ENCODE measurements at places on chromosomes 6 and 20.

DNA sequence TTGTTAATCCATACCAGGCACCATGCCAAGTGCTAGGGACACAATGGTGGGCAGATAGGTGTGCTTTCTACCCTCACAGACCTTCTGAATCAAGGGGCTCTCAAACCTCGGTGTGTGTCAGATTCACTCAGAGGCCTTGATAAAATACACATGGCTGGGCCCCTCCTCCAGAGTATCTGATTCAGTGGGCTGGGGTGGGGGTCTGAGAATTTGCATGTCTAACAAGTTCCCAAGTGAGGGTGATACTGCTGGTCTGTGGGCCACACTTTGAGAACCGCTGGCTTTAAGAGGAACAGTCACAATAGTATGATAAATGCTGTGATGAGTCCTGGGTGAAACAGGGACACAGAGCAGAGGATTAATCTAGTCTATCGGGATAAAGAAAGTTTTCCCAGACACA is 35.8 kb upstream of the SIRT5 start:
- H3K27ac ChIP-seq = no peak overlapping the region
- no peaks in the 10 kb centered on the region for H3K27me3 ChIP-seq
- DNase-seq = no peak
- no peak overlapping the region for H3K4me3 ChIP-seq

DNA sequence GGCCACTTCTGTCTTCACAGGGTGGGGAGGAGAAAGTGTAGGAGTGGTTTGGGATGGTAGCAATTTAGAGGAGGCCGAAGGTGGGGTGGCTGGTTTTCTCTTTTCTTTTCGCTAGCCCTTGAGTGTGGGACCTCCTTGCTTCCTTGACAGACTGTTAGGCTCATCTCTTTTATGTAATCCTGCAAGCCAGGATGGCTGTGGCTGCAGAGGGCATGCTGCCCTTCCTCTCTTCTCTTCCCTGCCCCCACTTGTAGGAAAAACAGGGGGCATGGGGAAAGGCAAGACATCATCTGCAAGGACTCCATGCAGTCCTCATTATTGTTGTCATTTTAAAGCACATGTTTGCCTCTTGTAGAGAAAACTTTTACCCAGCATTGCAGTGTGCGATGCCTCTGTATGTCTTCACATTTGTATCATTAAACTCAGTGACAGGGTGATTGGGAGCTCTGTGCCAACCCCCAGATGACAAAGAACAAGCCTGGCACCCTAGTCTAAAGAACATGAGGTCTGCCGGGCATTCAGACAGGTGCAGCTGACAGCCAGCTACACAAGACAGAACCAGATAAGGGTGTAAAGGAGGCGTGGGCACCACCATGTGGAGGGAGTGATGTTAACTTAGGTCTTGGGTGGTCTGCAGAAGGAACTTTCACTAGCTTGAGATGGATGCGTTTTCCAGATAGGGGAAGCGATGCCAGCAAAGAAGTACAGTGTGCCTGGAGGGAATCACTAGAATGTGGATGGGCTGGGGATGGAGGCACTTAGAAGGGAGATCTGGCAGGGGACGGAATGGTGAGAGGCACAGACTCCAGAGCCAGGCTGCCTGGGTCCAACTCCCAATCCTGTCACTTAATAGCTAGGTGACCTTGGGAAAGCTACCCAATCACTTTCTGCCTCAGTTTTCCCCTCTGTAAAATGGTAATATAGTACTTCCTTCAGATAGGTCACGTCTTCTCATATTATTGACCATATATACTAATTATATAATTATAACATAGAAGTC is 207.6 kb downstream of the TBC1D7 start:
- no peaks in the 10 kb centered on the region for H3K36me3 ChIP-seq
- H3K4me3 ChIP-seq = no peak overlapping the region
- no peaks in the 10 kb centered on the region for H3K4me1 ChIP-seq

GRCh38 chr6:131694832-131695426 is 6.3 kb downstream of the OR2A4 start:
- no peak overlapping the region for H3K27ac ChIP-seq
- H3K4me3 ChIP-seq = no peak overlapping the region
- H3K4me1 ChIP-seq = no peaks in the 10 kb centered on the region
- DNase-seq = no peak
- H3K36me3 ChIP-seq = no peaks in the 10 kb centered on the region

GRCh38 chr6:159112714-159113113 is 56.5 kb upstream of the FNDC1 start:
- DNase-seq = no peak
- no peaks in the 10 kb centered on the region for H3K27me3 ChIP-seq

- no peak for DNase-seq
- no peak overlapping the region for H3K27ac ChIP-seq
- no peaks in the 10 kb centered on the region for H3K27me3 ChIP-seq
Observed at GRCh38 chr20:57907131-57908000, 197.6 kb upstream of the PMEPA1 start.

DNA sequence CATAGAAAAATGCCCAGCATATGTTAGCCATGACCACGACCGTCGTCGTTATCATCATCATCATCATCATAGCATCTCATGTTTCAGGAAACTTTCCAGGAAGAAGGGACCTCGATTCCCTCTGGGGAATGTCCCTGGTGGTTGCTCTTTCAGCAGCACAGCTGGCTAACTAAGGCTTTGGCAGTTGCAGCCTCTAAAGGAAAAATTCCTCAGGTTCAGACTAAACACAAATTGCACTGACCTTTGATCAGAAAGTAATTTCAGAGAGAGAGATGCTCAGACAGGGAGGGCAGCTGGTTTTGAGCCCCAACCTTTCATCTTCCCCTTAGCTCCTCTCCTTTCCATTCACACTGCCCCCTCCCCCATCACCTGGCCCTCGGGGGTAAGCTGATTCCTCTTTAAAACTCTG is 5.6 kb upstream of the CFB start:
- no peak overlapping the region for H3K4me3 ChIP-seq
- H3K36me3 ChIP-seq = no peaks in the 10 kb centered on the region
- DNase-seq = no peak

- H3K4me1 ChIP-seq = no peaks in the 10 kb centered on the region
- no peak overlapping the region for H3K4me3 ChIP-seq
- no peaks in the 10 kb centered on the region for H3K36me3 ChIP-seq
- no peak overlapping the region for H3K27ac ChIP-seq
- no peak for DNase-seq
Observed at GRCh38 chr6:145073811-145074210, 661.5 kb downstream of the EPM2A start.

DNA sequence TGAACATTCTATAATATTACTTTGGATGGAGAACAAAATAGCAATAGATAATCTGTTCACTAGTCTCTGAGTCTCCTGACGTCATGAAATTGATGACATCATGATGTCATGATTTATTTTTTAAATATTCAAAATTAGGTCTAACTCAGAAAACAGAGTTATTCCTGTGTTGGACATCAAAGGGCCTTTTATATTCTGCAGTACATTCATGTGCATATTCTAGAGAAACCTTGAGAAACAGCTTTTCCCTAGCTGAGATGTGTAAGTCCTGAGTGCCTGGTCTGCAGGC is 53.3 kb downstream of the MYB start:
- no peaks in the 10 kb centered on the region for H3K4me1 ChIP-seq
- H3K4me3 ChIP-seq = no peak overlapping the region
- H3K27ac ChIP-seq = no peak overlapping the region

GRCh38 chr6:55729665-55730064 is 145.7 kb downstream of the BMP5 start:
- no peaks in the 10 kb centered on the region for H3K36me3 ChIP-seq
- H3K27me3 ChIP-seq = no peaks in the 10 kb centered on the region
- no peak overlapping the region for H3K4me3 ChIP-seq
- no peak overlapping the region for H3K27ac ChIP-seq
- H3K4me1 ChIP-seq = no peaks in the 10 kb centered on the region
- no peak for DNase-seq

DNA sequence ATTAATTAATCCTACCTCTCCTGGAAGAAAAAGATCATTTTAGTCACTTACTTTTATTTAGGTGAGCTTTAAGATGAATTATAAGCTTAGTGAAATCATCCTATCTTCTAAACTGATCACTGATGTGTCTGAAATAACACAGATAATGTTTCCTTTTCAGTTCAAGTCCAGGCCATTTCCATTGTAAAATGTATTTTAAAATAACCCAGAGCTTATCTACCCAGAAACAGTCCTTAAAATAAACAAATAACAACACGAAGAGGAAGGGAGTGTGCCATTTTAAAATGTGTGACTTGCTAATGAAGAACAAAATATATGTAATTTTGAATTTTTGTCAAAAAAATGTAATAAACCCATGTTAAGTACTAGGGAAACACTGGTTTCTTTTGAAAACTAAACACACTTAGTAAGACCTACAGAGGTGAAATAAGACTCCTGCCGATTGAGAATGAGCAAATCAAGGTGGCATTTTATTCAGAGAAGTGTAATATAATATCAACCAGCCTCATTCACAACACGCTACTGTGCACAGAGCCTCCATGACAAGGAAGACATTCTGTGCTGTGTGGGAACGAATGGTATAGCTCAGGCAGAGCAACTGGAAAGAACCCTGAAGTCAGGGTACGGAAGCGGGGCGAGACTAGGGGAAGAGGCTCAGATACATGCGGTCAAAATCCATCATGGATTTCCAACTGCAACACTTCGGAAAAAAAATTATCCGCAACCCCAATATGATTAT is 7.7 kb downstream of the LRP11 start:
- no peak for DNase-seq
- no peaks in the 10 kb centered on the region for H3K27me3 ChIP-seq
- H3K27ac ChIP-seq = no peak overlapping the region
- H3K36me3 ChIP-seq = no peaks in the 10 kb centered on the region
- peaks cover 8% of the 10 kb centered on the region for H3K4me1 ChIP-seq

GRCh38 chr20:20024942-20025341 is 7.8 kb downstream of the NAA20 start:
- H3K27ac ChIP-seq = no peak overlapping the region
- no peak overlapping the region for H3K4me3 ChIP-seq
- no peak for DNase-seq
- H3K36me3 ChIP-seq = peaks cover 18% of the 10 kb centered on the region

- H3K4me3 ChIP-seq = no peak overlapping the region
- no peaks in the 10 kb centered on the region for H3K27me3 ChIP-seq
- H3K27ac ChIP-seq = no peak overlapping the region
- H3K36me3 ChIP-seq = no peaks in the 10 kb centered on the region
- H3K4me1 ChIP-seq = no peaks in the 10 kb centered on the region
Observed at GRCh38 chr6:128605961-128606360, 85.6 kb upstream of the PTPRK start.

GRCh38 chr20:11431621-11432020 is 486.1 kb upstream of the BTBD3 start:
- H3K36me3 ChIP-seq = no peaks in the 10 kb centered on the region
- H3K4me3 ChIP-seq = no peak overlapping the region
- no peaks in the 10 kb centered on the region for H3K27me3 ChIP-seq
- no peaks in the 10 kb centered on the region for H3K4me1 ChIP-seq
- DNase-seq = no peak

DNA sequence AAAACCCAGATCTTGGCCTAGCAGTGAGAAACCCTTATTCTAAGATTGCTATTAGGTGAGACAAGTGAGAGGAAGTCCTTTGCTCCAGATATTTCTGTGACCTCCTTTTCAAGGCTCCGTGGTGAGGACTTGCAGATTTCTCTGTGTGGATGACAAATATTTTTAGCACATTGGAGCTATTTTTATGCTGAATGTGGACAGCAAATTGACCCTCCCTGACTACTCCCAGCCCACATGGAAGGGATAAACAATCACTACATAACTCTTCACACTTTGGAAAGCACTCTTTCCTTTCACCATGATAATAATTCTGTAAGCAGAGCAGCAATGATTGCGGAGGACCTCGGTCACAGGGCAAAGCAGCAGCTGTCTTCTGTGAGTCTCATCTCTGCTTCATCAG is 88.0 kb upstream of the ADGRF1 start:
- H3K27ac ChIP-seq = peak overlapping the region; percentile 53
- no peaks in the 10 kb centered on the region for H3K36me3 ChIP-seq
- DNase-seq = no peak
- H3K27me3 ChIP-seq = no peaks in the 10 kb centered on the region
- peaks cover 35% of the 10 kb centered on the region for H3K4me1 ChIP-seq
- H3K4me3 ChIP-seq = no peak overlapping the region

DNA sequence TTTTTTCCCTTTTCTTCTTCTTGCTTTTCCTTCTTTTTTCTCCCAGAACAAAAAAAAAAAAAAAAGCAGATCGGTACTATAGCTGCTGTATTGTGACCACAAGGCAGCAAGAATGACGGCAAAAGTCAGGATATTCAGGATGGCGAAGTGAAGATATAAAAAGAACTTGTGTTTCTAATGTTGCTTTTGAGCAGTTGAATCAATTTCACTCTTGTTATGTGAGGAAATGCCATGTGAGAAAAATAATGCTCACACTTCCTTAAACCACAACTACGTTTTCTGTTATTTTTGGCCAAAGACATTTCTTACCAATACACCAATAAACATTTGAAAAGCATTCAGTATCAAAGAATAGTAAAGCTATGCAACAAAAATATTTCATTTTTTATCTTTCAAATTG is 510.5 kb downstream of the HACE1 start:
- no peaks in the 10 kb centered on the region for H3K36me3 ChIP-seq
- no peak overlapping the region for H3K27ac ChIP-seq
- H3K27me3 ChIP-seq = no peaks in the 10 kb centered on the region
- DNase-seq = no peak
- no peak overlapping the region for H3K4me3 ChIP-seq
- H3K4me1 ChIP-seq = no peaks in the 10 kb centered on the region

- DNase-seq = no peak
- H3K36me3 ChIP-seq = no peaks in the 10 kb centered on the region
- no peak overlapping the region for H3K4me3 ChIP-seq
Observed at GRCh38 chr6:106064756-106065155, 21.4 kb upstream of the PRDM1 start.

GRCh38 chr6:127013865-127014264 is 104.6 kb upstream of the RSPO3 start:
- no peaks in the 10 kb centered on the region for H3K4me1 ChIP-seq
- no peak overlapping the region for H3K4me3 ChIP-seq
- no peak for DNase-seq

DNA sequence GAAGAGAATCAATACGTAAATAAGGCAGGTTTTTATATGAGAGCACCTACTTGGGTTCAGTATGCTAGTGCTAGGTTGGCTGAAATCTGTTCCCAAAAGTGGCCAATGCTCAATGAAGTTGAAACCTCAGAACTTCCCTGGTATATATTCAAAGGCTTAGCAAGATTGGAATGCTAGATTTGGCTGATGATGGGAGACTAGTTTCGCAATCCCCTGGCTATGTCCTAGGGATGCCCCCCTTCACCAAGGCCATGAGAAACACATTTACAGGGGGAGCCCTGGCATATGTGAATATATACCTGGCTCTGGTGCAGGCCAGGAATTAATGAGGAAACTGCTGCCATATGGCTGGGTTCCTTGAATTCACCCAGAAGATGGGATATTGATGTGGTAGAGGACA is 142.4 kb upstream of the C6orf118 start:
- no peak overlapping the region for H3K4me3 ChIP-seq
- no peaks in the 10 kb centered on the region for H3K4me1 ChIP-seq
- no peak overlapping the region for H3K27ac ChIP-seq

Data from right atrium auricular region (tissue), 2 donors.